ENCODE measurements at places on chromosomes 3 and 15. TPM values are rescaled to one million over a fixed set of nuclear protein-coding genes. Genes with fewer than 3 reads are reported as not detected.

Gene NUDT16
- 164 TPM for total RNA-seq

- DNase-seq, result no peak
Measured at GRCh38 chr3:141089339-141090152, 38.4 kb downstream of the SPSB4 start.

- no peak for DNase-seq
Measured at GRCh38 chr3:192848371-192849233, 69.1 kb downstream of the MB21D2 start.

Gene TP63
- total RNA-seq, result not detected

- DNase-seq, result no peak
Measured at GRCh38 chr3:159945930-159946329, 42.7 kb upstream of the IL12A start.

GRCh38 chr15:53982071-53982680, 3.9 kb downstream of the UNC13C start:
- no peak for DNase-seq

Gene RIOX2
- total RNA-seq, result 9.3 TPM

Gene OR5H6
- not detected for total RNA-seq

- no peak for DNase-seq
Measured at GRCh38 chr3:29285471-29286071, 4.7 kb downstream of the RBMS3 start.

- peak; percentile 67 for DNase-seq
Measured at GRCh38 chr15:73926219-73927002, at the start of gene LOXL1. TSS of gene LOXL1 (plus strand) at chr15:73926462. CDS start at chr15:73926784, 322 bp downstream.

Data from Peyer's patch (tissue), 4 donors.